MG63 (cell line): ENCODE measurements at places on chromosomes 6 and 20. TPM values are rescaled to one million over a fixed set of nuclear protein-coding genes. Genes with fewer than 3 reads are reported as not detected.

Gene GPLD1
- not detected in 2 replicates for total RNA-seq

Gene LGSN
- not detected in 2 replicates for total RNA-seq

Gene SIRPB1
- total RNA-seq, result not detected in 2 replicates

Gene TFAP2D
- not detected in 2 replicates for total RNA-seq

Gene SPEF1
- 0.95 TPM in 1 of 2 replicates, not detected in the other for total RNA-seq

Gene C20orf204
- total RNA-seq, result 0.95 and 1.3 TPM in 2 replicates

Gene AIF1
- not detected in 2 replicates for total RNA-seq

Gene BTN1A1
- total RNA-seq, result not detected in 2 replicates

Gene RBPJL
- total RNA-seq, result not detected in 2 replicates

Gene HEY2
- not detected in 2 replicates for total RNA-seq

Gene CCM2L
- total RNA-seq, result not detected in 2 replicates

Gene ZSWIM3
- 8.4 and 14.2 TPM in 2 replicates for total RNA-seq

Gene RWDD2A
- total RNA-seq, result 1.6 and 1.7 TPM in 2 replicates

Gene APOM
- 0.56 TPM in 1 of 2 replicates, not detected in the other for total RNA-seq

Gene ARFGEF3
- 3.7 and 5.1 TPM in 2 replicates for total RNA-seq

Gene MUCL3
- not detected in 2 replicates for total RNA-seq

Gene MOCS3
- 11.7 and 13.6 TPM in 2 replicates for total RNA-seq

Gene PDYN
- not detected in 2 replicates for total RNA-seq
